Activated CD4-positive, CD25-positive, alpha-beta regulatory T cell treated with anti-CD3 and anti-CD28 coated beads, Interleukin-2, amount 50 U/mL, for 24 hours (primary cell): ENCODE measurements at places on chromosomes 6 and 20.

GRCh38 chr6:110853754-110854477 is 20.7 kb upstream of the AMD1 start:
- ATAC-seq, result no peak

- peak; percentile 63 for ATAC-seq
Measured at GRCh38 chr6:155530219-155530834, 74.7 kb upstream of the NOX3 start.

DNA sequence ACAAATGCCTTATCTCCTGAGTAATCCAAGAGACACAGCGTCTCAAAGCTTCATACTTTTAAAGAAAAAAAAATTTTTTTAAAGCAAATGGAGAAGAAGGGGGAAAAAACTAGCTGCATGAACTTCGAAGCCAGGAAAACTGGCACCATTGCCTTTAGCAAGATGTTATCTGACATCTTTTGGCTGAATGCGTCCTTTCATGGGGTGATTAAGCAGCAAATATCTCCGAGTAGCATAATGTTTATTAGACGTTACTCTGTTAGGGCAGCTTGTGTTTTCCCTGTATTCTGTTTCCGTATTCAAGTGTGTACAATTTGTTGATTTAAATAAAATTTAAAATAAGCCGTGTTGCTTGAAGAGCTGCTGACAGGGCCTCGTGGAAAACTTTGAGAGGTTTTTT is 76.5 kb upstream of the TSHZ2 start:
- no peak for ATAC-seq

DNA sequence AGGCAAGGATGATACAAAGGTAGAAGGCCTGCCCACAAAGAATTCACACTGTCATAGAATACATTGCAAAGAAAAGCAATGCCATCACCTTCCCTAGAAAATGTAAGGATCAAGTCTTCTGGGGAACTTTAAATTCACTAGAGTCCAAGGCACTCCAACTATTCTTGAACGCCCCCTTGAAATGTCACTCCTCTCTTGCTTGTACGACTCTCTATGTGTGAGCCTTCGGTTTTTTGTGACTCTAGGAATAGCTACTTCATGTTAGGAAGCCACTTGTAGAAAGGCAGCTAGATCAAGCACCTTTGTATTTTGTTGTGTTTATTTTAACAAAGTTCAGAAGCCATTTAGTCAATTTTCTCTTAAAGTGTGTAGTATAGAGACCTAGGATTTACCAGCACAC is 159.2 kb upstream of the ARID1B start:
- ATAC-seq, result no peak

DNA sequence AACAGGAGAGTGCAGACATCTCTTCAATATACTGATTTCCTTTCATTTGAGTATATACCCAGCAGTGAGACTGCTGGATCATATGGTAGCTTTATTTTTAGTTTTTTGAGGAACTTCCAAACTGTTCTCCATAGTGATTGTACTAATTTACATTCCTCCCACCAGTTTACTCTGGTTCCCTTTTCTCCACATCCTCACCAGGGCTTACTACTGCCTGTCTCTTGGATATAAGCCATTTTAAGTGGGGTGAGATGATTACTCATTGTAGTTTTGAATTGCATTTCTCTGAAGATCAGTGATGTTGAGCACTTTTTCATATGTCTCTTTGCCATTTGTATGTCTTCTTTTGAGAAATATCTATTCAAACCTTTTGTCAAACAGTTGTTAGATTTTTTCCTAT is 64.9 kb upstream of the HMGCLL1 start:
- ATAC-seq, result no peak

GRCh38 chr6:79742030-79742429 is 110.9 kb downstream of the SH3BGRL2 start:
- no peak for ATAC-seq

GRCh38 chr20:21609221-21609620 is 95.4 kb upstream of the NKX2-2 start:
- ATAC-seq, result no peak

GRCh38 chr6:141265756-141266623 is 866.7 kb upstream of the GJE1 start:
- no peak for ATAC-seq

GRCh38 chr6:106927531-106928398 is 46.8 kb downstream of the CD24 start:
- ATAC-seq, result no peak

GRCh38 chr6:80382811-80383210 is 276.3 kb downstream of the BCKDHB start:
- ATAC-seq, result no peak

- no peak for ATAC-seq
Measured at GRCh38 chr6:49744259-49744658, at the start of gene CRISP3. TSS of gene CRISP3 (minus strand) at chr6:49744388. CDS start at chr6:49744367, 21 bp downstream.

- ATAC-seq, result no peak
Measured at GRCh38 chr6:56688521-56688920, 45.8 kb upstream of the DST start.

GRCh38 chr6:150987855-150988464 is 122.5 kb downstream of the MTHFD1L start:
- ATAC-seq, result no peak

DNA sequence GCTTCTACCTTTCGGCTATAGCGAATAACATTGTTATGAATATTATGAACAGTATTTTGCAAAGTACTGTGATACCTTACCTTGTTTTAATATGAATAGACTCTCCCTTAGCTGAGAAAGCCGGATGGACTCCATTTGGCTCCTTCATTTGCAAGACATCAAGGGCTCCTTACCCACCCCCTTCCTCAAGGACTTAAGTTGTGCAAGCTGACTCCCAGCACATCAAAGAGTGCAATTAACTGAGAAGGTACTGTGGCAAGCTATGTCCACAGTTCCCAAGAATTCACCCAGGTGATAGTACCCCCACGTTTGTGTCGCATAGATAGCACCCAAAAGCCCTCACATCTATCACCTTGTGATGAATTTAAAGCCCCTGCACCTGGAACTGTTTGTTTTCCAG is 11.2 kb downstream of the CST5 start:
- ATAC-seq, result no peak

GRCh38 chr6:69816026-69816425 is 19.2 kb upstream of the LMBRD1 start:
- peak; percentile 69 for ATAC-seq

DNA sequence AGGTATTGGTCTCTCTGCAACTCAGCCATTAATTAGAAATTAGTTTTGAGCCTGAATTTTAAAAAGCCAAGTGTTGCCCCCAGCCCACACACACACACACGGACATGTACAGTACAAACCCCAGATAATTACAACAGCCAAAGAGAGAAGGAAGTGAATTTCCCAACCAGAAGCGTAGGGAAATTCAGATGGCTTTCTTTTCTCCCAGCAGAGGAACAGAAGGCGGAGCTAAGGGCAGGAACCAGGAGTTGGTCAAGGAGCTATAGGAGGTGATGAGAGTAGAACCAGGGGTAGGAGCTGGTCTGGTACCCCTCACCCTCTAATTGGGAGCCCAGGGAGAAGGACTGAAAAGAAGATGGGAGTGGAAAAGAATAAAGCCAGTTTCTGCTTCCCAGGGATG is 3.9 kb upstream of the ZBTB9 start:
- ATAC-seq, result no peak

- peak; percentile 26 for ATAC-seq
Measured at GRCh38 chr6:159169557-159170332, 545 bp downstream of the FNDC1 start.

- ATAC-seq, result no peak
Measured at GRCh38 chr20:8509809-8510208, 377.7 kb downstream of the PLCB1 start.

DNA sequence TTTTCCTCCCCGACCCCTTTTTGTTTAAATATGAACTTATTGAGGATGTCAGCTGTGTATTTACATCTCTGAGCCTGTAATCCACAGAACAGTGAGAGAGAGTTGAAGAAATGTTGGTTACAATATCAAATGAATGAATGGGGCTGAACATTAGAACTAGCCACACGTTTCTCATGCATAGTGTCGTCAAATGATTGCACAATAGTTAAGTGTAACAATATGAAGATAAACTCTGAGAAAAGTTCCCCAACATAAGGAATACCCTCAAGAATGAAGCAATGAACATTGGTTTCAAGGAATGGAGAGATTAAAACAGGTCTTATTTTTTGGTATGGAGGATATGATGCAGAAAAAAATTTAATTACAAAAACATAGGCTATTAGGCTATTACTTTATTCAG is 100.5 kb upstream of the DTNBP1 start:
- ATAC-seq, result no peak

- no peak for ATAC-seq
Measured at GRCh38 chr20:4667371-4667773, 54.3 kb upstream of the PRND start.

GRCh38 chr6:134315189-134315588 is 2.7 kb downstream of the SGK1 start:
- ATAC-seq, result no peak

DNA sequence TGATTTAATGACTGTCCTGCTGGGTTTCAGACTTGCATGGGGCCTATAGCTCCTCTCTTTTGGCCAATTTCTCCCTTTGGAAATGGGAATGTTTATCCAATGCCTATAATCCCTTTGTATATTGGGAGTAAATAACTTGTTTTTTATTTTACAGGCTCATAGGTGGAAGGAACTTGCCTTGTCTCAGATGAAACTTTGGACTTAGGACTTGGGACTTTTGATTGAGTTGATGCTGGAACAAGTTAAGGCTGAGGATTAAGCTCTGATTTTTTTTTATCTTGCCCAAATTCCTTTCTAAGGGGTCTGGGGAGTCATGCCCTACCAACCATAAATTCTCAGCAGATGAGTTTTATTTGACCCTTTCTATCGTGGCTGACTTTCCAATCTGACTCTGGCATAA is 23.5 kb downstream of the WDR27 start:
- ATAC-seq, result no peak

DNA sequence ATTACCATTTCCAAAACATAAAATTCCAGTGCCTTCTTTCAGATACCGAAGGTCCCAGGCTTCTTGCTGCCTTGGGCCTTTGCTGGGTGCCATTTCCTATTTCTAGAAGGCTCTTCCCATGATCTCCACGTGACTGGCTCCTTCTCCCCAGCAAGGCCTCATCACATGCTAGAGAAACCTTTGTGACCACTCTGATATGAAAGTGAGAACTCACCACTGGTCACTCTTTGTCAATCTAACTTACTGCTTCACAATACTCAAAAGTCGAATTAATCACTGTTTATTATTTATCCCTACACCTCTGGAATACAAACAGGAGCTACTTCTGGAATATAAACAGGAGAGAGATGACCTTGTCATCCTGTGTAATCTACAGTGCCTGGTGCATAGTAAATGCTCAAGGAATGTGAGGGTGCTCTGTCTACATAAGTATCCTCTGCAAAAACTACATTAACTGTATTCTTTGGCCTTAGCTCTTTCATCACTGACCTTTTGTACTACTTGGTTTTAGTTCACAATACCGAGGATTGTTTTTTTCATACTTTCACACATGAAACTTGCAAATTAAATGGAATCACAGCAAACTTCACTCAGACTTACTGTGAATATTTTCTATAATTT is 1.6 kb downstream of the STX7 start:
- ATAC-seq, result no peak

GRCh38 chr6:30819297-30819917 is 64.9 kb upstream of the DDR1 start:
- ATAC-seq, result peak; percentile 95

DNA sequence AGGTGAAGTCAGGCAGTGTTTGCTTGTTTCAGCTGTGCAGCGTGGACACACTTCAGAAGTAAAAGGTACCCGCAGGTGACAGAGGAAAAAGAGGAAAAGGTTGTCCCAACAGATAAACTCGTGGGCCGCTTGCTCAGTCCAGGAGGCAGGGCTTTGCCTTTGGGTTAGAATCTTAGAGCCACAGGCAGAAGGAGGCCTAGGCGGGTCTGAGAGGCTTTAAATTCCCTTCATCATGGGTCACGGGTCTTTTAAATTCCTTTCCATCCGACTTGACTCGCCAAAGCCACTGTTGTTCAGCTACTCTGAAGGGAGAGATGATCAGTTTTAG is 48.2 kb downstream of the AGPAT4 start:
- no peak for ATAC-seq
